Muscle of arm (tissue), 14 donors: ENCODE measurements at places on chromosomes 3 and 15. TPM values are rescaled to one million over a fixed set of nuclear protein-coding genes. Genes with fewer than 3 reads are reported as not detected.
A peak's percentile ranks its signal among the peaks of the same experiment; 100 is the strongest.

GOLGA8J gene
- 1.8 TPM for polyA plus RNA-seq

BTD gene
- 14.0 TPM for polyA plus RNA-seq

FEZF2 gene
- polyA plus RNA-seq = not detected

RASGRF1 gene
- polyA plus RNA-seq = 0.24 TPM

GRCh38 chr3:152780553-152780952, 54.4 kb upstream of the P2RY1 start:
- DNase-seq = no peak

GRCh38 chr3:183537295-183537730, 18.2 kb downstream of the KLHL6 start:
- no peak for DNase-seq

GRCh38 chr15:43505738-43506137, 11.7 kb upstream of the MAP1A start:
- peak; percentile 42 for DNase-seq

SYNPR gene
- polyA plus RNA-seq = not detected
